ENCODE measurements at places on chromosomes 1 and 21.

DNA sequence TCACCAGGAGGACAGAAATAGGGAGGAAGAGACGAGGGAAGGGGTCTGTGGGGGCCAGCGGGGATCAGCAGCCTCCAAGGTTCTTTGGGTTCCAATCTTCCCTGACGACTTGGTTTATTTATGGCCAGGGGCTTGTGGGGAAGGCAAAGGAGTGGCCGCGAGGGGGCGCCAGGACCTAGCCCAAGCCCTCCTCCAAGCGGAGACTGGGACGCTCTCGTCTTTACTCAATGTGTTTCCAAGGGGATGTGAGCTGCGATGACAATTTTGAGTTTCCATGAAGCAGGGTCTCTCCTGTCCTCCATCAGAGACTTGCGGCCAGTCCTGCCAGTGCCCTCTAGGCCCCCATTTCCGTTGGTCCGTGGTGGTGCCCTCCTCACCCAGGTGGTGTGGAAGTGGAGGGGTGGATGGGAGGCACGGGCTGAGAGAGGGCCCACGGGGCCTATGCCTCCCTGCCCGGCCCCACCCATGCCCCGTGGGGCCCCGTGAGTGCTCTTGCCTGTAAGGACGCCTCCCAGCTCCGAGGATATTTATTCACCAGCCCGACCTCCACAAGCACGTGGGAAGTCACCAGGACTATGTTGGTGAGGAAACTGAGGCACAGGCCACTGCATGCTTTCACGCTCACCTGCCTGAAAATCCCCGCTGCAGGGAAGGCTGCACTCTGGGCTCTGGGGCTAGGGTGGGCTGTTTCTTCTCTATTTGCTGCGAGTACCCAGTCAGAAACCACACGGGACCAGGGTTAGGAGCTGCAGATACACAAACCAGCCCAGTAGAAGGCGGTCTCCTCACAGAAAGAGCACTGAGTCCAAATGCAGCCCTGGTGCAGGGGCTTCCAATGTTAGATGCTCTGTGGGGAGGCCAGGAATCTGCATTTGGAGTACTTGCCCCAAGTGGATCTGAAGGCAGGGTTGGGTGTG, 26.5 kb downstream of the DMRTB1 start:
- no peak for DNase-seq

DNA sequence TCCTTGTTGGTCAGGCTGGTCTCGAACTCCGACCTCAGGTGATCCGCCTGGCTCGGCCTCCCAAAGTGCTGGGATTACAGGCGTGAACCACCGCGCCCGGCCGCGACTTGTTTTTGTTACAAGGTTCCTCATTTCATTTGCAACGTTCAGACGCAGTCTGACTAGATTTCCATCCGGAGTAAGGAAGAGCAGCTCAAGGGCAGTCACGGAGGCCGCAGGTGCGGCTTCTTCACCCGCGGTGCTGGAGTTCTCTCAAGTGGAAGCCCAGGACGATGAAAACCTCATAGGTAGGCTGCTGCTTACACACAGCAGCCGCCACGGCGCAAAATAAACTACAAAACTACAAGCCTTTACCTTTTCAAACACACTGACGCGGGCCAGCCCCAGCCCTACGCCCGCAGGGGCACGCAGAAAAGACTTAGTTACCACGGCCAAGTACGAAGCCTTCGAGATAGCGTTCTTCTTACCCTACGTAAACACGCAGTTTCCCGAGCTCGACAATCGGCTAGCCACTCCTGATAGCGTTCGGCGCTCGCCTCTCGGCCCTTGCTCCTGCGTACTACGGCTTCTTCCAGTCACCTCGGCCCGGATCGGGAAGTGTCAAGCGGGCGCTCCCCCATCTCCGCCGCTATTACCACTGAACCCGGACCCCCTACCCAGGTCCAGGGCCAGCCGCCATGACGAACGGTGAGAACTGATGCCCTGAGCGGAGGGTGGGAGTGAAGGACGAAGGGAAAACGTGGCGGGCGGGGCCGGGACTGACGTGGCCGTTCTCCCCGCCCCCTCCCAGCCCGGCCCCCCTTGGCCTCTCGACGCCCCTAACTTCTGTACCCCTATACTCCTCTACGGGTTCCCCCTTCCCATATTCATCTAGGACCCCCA, at the start of gene TMEM167B:
TSS of gene TMEM167B (plus strand) at position 569 of the 882 bp plus-strand sequence. CDS start at position 678, 109 bp downstream.
- DNase-seq: peak; percentile 85

DNA sequence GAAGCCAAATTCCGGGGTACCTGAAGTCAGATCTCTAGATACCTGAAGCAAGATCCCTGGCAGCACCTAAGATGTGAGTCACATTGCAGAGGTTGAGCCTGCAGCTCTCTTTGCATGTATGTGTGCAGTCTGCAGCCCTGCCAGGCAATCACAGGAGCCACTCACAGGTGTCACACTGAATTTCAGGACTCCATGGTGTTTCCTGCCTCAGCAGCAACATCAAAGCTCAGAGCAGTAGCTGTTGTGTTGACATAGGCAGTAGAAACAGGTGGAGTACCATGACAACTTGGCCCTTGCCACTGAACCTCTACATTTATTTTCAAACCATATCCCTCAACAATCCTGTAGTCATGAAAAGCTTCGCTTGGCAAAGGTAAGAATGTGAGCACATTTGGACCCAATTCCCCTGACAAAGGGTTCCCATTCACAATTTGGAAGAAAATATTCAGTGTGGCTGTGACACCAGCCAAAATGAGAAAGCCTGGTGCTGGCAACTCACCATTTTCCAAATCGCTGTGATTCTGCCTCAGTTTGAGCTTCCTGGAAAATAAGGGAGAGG, 419.8 kb upstream of the NFIA start:
- no peak for DNase-seq

DNA sequence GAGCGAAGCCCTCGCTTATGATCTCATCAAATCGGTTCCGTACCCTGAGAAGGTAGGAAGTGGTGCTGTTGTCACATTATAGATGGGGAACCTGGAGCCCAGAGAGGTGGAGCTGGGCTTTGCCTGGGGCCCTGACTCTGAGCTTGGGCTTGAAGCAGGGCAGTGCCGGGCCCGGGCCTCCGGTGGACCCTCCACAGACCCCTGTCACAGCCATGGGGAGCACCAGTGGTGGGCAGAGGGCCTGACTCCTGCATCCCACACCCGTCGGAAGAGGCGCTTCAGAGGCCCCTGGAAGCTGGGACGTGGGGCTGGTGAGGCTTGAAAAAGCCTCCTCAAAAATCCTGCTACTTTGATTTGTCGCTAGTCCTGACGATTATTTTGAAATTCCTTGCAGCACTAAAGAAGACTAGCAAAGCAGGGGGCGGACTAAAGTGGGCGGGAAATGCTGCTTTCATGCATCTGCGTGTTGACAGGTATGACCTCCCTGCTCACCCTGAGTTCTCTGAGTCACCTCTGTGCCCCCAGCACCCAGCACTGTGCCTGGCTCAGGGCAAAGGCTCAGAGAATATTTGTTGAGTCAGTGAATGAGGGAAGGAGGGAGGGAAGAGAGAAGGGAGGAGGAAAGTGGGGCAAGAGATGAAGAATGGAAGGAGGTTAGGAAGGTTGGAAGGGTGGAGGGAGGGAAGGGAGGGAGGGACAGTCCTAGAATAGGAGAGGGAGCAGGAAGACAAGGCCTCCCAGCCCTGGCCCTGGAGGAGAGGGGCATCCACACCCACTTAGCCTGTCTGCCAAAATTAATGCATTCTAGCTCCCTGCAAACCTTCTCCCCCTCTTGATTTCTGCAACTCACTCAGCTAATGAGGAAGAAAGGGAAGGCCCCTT, 262.8 kb upstream of the VAMP3 start:
- DNase-seq: no peak

DNA sequence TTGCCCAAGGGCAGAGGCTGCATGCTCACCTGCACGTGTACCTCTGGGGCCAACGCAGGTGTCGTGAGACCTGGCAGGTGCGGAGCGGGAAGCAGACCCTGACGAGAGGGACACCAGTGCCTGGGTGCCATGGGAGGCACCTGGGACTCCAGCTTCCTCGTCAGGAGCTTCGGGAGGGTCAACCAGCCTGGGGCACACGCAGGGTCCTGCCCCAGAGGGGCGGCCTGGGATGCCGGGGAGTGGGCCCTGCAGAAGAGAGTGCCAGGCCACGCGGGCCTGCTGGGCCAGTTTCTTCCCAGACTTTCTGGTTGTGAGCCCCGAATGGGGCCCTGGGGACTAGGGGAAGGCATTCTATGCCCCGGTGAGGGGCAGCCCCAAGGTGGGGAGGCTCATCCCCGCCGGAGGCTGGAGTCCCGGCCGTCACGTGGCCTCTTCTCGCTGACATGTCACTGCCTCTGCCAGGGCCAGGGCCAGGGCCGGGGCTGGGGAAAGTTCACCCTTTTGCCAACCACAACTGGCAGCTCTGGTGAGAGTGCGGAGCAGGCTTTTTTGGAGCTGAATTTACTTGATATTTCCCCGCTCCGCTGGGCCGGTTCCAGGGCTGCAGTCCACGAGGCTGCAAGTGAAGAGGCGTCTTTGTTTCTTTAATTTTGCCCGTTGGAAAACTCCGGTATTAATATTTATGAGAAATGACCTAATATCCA, 38.5 kb upstream of the ACTRT2 start:
- no peak for DNase-seq

GRCh38 chr1:73998348-73998959, 199.5 kb downstream of the LRRIQ3 start:
- peak; percentile 17 for DNase-seq
